Mesenteric fat pad (tissue), 1 donor: ENCODE measurements at places on chromosomes 6 and 20. TPM values are rescaled to one million over a fixed set of nuclear protein-coding genes. Genes with fewer than 3 reads are reported as not detected.

Gene FOXS1
- total RNA-seq = not detected

Gene SLC17A3
- not detected for total RNA-seq

Gene SCUBE3
- total RNA-seq = 0.22 TPM

Gene SCAND1
- 66.2 TPM for total RNA-seq

Gene GLP1R
- not detected for total RNA-seq

Gene SIRPB1
- total RNA-seq = 7.6 TPM

Gene CGAS
- total RNA-seq = 6.0 TPM

Gene TTLL9
- 0.13 TPM for total RNA-seq

Gene CLVS2
- not detected for total RNA-seq

Gene INSM1
- not detected for total RNA-seq

Gene MICA
- total RNA-seq = 9.9 TPM

Gene SSTR4
- total RNA-seq = not detected

Gene MTRF1L
- 28.6 TPM for total RNA-seq

Gene ELOVL2
- 0.10 TPM for total RNA-seq

Gene FAM217A
- not detected for total RNA-seq

Gene COL9A3
- 0.42 TPM for total RNA-seq

Gene WFDC12
- total RNA-seq = not detected

Gene C20orf202
- total RNA-seq = 0.32 TPM

Gene TTPAL
- total RNA-seq = 19.8 TPM

Gene NRSN1
- total RNA-seq = not detected

Gene IL17A
- total RNA-seq = not detected
